Cortex of kidney (tissue), 1 donor: ENCODE measurements at places on chromosomes 6 and 20.

DNA sequence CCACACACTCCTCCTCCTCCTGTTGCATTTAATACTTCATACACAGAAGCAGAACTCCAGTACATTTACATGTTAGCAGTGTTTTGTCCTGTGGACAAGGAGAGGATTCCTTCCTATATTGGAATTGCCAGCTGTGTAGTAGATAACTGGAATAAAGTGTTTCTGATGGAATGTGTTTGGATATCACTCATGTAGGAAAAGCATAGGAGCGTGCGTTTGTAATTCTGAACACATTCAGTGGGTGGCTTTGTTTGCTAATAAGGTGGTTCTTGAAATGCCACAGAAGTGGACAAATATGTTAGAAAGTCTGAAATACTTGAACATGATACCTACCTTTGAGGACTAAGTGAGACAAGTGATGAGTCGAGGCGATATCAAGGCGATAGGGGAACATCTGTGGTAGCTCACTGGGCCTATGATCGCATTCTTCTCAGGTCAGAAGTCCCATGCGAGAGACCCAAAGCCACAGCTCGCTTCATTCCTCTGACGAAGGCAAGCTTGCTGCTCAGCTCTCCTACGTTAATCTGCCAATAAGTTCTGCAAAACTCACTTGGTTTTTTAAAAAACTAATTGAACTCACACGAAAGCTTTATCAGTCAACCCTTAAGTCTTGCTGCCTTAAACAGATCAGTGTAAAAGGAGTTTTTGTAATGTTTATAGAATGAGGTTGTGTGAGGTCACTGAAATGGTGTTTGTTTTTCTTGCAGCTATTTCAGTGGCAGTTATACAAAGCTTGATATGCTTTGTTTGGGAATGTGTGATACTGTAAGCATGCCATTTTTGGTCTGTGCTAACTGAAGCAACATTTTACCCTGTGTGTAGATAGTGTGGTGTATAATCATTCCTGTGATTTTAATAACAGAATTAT is 159.9 kb downstream of the SOX4 start:
- no peak for DNase-seq

GRCh38 chr6:143513410-143513809 is 1.9 kb upstream of the FUCA2 start:
- no peak for DNase-seq

DNA sequence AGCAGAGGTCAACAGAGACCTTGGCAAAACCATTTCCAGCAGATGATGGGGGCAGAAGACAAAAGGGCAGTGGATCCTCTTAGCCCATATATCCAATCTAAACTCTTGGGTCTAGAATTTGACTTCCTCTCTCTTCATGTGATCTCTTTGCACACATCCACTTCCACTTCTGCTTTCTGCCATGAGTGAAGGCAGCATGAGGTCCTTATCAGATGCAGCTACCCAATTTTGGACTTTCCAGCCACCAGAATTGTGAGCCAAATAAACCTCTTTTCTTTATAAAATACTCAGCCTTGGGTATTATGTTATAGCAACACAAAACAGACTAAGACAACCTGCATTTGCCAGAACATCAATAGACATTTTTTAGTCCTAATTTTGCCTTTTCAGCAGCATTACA is 191.6 kb downstream of the ADAT2 start:
- no peak for DNase-seq

- DNase-seq = no peak
Observed at GRCh38 chr6:159640322-159640721, 52.7 kb downstream of the SOD2 start.

DNA sequence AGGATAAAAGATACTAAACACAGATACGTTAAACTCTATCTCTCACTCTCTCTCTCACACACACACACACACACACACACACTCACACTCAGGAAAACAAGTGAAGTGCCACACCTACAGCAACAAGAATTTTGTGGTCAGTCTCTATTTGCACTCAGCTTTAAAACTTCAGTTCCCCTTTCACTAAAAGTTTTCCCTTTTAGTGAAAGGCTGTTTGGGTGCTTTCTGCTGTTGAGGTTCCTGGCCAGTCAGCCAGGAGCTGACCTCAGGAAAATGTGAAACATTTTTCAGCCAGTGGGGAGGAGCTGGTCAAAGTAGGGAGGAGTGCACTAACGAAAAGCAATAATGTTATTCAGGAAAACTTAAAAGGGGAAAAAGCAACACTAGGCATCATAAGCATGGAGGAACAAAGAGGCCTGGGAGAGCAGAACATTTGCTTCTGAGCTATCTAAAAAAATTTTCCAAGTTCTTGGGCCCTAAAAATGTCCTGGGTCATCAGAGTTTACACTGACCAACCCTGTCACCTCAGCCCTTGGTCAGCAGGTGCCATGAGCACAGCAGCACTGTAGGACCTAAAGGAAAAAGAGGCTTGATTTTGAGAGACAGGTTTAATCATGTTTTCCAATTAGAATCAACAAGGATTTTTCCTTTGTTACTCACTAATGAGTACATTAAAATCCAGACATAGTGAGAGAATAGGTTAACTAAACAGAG is 30.7 kb upstream of the NT5E start:
- DNase-seq = no peak

- no peak for DNase-seq
Observed at GRCh38 chr20:17210983-17211382, 15.9 kb upstream of the PCSK2 start.

DNA sequence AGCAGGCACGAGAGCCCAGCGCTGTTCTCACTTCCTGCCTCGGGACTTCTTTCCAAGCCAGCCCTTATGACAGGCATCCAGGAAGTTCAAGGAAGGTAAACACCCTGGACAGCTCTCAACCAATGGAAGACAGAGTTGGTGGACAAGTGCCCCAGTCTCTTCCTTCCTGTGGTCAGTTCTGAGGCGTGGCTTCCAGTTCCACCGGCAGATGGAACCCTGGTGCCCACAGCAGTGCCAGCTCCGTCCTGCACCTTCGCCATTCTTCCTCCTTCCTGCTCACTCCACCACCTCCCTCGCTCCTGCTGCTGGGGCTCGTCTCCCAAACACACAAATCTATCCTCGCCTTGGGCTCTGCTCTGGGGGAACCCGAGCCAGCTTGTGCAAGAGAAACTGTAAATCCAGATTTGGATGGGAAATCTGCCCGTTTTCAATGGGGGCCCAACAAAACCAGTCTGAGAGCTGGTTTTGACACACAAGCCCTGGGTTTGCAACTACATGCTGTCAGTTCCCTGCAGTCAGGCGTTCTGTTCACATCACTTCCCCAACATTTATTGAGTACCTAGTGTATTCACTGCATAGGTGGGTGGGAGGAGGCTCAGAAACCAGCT is 162.7 kb downstream of the GRM4 start:
- no peak for DNase-seq

GRCh38 chr6:16284472-16284871 is 46.1 kb downstream of the GMPR start:
- DNase-seq = no peak

GRCh38 chr6:28090917-28091586 is 10.7 kb downstream of the ZNF165 start:
- no peak for DNase-seq

DNA sequence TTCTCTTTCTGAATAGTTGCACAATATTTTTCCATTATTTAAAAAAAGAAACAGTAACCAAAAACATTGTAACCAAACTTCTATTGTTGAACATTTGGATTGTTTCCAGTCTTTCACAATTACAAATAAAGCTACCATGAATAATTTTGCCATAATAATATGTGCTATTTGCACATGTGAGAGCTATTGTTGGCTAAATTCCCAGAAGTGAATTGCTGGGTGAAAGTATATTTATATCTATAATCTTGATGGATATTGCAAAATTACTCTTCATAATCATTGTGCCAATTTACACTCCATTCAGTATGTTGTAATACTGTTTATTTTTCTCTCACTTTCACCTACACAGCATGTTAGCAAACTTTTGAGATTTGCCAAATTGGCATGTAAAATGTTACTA is 36.6 kb upstream of the SLC22A16 start:
- no peak for DNase-seq

DNA sequence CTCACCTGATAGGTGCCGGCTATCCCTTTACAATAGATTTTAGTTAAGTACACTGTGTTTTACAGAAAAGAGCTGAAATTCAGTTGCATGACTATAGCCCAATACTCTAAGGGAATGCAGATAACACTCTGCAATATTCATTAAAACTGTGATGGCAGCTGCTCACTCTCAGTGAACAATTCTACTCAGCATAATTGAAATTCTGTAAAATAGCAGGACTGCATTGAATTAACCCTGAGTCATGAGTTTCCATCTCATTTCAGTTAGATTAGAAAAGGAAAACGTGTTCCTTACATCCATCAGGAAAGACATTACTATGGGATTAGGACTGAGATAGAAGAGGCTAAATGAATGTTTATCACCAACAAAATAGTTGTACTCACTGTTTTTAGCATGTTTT is 613.3 kb upstream of the JAG1 start:
- DNase-seq = no peak

DNA sequence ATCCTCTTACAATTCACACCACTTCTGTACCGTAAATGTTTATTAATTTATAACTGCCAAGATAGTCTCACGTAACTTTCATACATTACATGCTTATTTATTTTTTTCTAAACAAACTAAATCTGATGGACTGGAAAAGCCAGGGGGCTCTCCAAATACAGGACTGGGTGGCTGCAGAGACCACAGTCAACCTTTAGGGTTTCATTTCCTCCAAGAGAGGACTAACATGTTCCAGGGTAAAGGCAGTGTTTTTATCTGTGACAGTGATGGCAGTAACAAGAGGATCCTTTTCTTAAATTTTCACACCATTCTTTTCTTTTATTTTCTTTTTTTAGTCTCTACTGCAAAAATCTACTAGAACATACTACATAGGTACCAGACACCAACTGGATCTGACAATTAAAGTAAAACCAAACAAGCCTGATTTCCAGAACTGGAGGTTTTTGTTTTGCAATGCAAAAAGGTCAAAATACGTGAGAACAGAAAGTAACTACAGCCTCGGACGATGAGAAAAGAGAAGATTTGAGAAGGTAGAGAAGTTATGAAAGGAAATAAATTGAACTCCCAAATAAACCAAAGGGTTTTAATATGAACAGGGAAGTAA is 1.2 kb downstream of the LMBRD1 start:
- no peak for DNase-seq

DNA sequence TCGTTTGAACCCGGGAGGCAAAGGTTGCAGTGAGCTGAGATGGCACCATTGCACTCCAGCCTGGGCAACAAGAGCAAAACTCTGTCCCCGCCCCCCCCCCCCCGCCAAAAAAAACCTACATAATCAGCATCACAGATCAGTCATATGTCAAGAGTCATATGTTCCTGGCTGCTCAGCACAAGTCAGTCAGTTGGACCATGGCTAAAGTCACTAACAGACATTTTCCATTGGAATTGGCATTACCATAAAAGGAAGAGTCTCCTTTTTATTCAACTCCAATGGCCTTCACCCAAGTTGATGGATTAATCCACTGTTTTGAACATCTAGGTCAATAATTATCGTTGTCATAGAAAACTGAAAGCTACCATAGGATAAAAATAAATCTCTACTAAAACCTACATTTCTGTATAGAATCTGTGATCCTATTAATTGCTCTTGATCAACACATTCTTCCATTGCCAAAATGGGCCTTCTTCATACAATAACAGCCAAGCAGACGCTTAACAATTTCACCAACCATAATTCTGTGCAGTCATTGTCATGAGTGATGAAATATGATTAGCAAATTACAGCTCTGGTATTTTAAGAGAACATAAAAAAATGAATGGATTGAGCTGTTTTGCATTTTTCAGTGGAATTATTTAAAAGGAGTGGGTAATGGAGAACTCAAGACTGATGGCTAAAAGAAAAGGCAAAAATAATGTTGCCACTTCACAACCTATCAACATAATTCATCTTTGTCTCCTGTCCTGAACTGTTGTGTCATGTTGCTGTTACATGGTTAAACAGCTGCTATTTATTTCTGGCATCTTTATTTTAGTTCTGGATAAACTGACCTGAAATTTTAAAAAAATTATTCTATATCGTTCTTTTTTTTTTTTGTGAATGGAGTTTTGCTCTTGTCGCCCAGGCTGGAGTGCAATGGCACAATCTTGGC is 555.5 kb upstream of the JARID2 start:
- no peak for DNase-seq

DNA sequence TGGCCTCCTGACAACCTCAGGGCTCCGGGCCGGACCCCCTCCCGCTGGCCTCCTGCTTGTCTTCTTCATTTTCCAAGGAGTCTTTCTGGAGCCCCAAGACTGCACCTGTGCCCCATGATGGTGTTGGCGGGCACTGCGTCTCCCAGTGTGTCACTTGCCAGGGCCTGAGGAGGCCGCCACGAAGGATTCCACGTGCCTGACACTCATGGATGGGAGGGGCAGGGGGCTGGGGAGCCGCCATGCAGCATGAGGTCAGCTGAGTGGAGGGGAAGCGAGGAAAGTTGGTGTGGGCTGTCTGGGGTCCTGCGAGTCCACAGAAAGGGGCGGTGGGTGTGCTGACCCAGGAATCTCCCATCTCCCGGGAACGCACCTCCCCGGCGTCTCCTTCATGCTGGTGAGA is 165.7 kb downstream of the SMOC2 start:
- DNase-seq = no peak

- DNase-seq = no peak
Observed at GRCh38 chr6:112054555-112055190, 769 bp downstream of the CCN6 start.

GRCh38 chr20:1291191-1291741 is 25.2 kb downstream of the SNPH start:
- DNase-seq = no peak

GRCh38 chr6:130893766-130894165 is 66.6 kb downstream of the SMLR1 start:
- no peak for DNase-seq

GRCh38 chr6:125300992-125301434 is 754 bp downstream of the HDDC2 start:
- DNase-seq = no peak

GRCh38 chr6:11938285-11938890 is 73.7 kb upstream of the HIVEP1 start:
- DNase-seq = no peak

- DNase-seq = no peak
Observed at GRCh38 chr6:16437095-16437494, 198.7 kb downstream of the GMPR start.

- DNase-seq = no peak
Observed at GRCh38 chr20:41261260-41261659, 56.3 kb downstream of the ZHX3 start.

GRCh38 chr20:19096843-19097242 is 115.6 kb upstream of the SLC24A3 start:
- DNase-seq = no peak

DNA sequence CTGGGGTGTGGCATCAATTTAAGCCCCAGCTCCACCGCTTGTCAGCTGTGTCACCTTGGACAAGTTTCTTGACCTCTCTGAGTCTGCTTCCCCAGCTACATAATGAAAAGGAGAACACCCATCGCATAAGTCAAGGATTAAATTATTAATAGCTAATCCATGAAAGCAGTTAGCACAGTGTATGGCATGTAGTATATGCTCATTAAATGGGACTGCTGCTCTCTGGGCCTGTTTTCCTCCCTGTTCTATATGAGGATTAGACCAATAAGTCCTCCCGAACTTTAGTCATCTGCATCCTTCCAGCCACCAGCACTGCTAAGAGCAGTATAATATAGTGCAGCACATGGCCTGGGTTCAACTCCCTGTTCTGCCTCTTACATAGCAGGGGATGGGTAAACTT is 19.7 kb downstream of the ETV7 start:
- no peak for DNase-seq
